ENCODE measurements at places on chromosomes 1 and 21.

DNA sequence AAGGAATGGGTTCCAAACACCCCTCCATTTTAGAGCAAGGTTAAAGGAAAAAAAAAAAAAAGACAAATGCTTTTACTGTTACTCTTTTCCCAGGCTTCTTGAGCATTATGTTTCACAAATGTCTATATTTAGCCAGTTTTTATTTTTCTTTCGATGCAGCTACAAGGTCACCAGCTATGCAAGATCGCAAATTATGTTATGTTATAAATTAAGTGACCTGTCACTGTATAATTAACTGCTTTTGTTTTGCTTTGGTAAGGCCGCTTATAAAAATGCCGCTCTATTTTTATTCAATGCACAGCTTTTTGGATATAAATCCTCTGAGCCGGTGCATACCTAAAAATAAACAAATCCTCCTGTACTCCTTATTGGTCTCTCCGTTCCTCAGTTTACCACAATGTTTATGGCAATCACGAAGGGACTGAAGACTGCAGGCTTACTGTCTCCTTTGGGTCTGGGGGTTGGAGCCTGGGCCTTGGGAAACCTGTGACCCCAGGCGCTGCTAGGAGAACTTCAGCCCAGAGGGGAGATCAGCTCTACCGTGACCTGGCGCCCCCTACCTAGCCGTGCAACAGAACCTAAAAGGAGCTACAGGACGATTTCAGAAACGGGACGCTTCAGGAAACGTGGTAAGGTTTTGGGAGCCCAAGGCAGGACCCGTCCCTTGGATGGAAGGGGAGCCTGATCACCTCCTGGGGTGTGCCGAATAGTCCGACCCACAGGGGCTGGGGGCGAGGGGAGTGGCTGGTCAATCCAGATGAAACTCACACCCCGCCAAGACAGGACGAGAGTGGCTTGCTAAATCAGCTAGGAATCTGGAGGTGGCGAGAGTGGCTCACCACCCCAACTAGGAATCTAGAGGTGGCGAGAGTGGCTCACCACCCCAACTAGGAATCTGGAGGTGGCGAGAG lies 101.2 kb upstream of the CD55 start:
- DNase-seq, result no peak

DNA sequence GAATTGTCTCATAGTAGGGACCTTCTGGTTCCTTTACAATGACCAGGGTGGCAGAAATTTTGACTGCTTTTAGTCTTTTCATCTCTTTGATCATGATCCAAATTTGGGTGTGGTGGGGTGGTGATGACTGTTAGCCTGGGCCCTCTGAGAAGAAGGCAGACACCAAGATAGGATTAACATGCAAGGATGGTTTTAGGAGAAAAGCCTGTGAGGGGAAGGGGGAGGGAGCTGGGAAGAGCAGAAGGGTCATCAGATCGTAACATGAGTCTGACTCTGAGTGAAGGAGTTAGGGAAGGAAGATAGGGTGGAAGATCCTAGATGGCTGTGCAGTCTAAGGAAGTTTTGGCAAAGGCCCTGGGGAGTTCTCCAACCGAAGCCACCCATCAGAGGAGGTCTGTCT lies 28.5 kb upstream of the CAMSAP2 start:
- no peak for DNase-seq

DNA sequence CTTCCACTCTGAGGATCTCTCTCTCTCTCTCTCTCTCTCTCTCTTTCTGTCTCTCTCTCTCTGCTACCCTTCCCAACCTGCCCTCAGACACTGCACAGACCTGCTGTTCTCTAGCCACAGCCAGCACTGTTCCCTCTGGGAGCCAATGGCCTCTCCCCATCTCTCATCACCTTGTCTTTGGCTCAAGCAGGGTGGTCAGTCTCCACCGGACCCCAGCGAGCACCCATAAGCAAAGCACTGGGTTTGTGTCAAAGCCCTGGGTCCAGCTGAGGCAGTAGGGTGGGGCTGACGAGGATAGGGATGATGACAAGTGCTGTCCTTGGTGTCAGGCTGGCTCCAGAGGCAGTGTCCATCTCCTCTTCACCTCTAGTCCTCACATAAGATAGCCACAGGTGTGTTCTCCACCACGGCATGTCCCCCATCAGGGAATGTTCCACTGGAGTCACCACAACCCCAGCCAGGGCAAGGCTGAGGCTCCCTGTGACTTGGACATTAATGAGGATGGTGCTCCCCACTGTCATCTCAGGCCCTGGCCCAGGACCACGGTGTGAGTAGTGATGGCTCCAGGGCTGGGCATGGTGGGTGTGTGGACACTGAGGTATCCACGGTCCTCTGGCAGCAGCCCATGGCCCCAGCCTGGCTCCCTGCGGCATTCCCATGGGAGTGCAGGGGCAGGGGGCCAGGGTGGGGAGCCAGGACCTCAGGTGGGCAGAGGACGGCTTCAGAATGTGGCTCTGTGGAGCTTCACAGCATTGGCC lies 8.4 kb upstream of the GOLT1A start:
- no peak for DNase-seq

- peak; percentile 82 for DNase-seq
These were observed 349.4 kb downstream of the DUSP10 start for GRCh38 chr1:221392453-221392852.

- no peak for DNase-seq
These were observed 6.8 kb downstream of the WRAP73 start for GRCh38 chr1:3642919-3643675.

DNA sequence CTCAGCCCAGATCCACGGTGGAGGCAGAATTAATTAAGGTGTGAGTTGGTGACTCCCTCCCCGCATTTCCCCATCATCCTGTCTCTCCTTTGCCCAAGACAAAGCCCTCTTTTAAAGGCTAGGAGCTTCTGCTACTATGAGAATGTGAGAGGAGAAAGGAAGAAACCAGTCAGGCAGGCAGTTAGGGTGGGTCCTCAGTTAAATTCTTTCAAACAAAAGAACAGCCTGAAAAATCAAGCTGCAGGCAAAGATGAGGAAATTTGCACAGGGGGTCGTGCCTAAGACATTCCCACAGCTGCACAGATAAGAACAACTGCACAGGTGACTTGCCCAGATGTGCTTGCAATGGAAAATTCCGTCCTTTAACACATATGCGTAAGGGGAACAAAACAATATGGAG lies 47.6 kb downstream of the SERTAD4 start:
- DNase-seq, result no peak

- DNase-seq, result peak; percentile 88
These were observed 13.6 kb upstream of the FAM89A start for GRCh38 chr1:231053493-231054162.

GRCh38 chr1:14919289-14919688 lies 234.3 kb upstream of the TMEM51 start:
- DNase-seq, result no peak

GRCh38 chr1:54766726-54767125 lies 2.4 kb upstream of the PARS2 start:
- no peak for DNase-seq

DNA sequence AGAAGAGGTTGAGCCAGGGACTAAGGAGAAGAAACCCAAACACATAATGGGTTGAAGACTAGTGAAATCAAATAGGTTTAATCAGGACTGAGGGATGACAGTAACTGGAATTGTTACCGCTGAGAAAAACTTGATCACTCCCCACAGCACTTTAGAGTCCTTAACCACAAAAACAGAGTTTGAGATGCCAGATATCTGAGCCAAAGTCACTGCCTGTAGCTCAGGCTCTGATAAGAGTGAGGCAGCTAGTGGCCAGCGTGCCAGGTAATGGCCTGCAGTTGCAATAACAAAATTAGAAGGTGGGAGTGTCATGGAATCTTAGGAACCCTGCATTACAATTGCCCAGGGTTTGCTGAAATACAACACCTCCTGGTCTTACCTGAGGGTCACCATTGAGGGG lies 48.0 kb downstream of the PRKAB2 start:
- no peak for DNase-seq

- no peak for DNase-seq
These were observed 72.0 kb downstream of the FOXJ3 start for GRCh38 chr1:42263019-42263418.

DNA sequence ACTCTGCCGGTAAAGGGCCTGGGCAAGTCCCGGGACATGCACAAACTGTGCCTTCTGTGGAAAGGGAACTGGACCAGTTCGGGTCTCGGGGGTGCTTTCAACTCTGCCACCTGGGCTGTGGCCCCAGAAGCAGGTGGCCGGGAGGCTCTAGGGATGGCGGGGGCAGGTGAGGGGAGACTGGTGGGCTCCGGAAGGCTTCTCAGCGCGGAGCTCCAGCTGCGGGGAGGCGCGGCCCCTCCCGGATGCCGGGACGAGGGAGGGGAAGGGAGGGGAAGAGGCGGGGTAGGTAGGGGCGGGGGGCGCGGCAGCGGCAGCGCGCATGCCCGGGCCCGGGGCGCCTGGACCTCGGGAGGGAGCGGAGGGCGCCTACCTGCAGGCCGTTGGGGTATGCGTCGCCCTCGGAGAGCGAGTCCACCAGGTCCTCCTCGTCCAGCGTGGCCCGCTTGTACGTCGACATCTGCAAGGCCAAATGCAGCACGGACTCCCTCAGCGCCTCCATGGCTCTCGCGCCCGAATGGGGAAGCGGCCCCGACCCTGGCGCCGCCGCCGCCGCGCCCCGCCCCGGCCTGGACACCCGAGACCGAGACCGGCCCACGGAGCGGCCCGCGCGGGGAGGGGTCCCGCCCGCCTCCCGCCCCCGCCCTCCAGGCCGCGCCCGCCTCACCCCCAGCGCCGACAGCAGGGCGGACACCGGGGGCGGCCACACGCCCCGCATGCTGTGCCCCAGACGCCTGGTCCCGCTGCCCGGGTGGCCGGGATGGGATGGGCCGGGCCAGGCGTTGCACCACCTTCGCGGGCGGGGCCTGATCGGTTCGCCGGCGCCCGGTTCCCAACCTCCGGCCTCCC lies at the start of gene ECE1:
TSS of gene ECE1 (minus strand) at position 764 of the 846 bp plus-strand sequence. CDS start at position 715, 49 bp downstream.
- peak; percentile 51 for DNase-seq

DNA sequence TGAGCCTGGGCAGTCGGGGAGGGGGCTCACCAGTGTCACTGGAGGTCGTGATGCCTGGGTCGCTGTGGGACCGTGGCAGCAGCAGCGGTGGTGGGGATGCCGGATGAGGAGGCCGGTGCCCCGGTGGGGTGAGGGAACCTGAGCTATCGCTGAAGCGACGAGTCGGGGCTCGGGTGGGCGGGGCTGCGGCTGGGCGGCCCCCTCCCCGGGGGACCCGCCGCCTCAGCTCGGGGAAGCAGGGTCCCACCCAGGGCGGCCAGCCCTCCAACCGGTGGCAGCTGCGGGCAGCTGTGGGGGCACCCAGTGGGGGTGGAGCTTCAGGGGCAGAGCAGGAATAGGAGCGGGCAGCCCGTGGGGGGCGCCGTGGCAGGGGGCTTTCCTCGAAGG lies 5.0 kb downstream of the ENTREP3 start:
- no peak for DNase-seq

GRCh38 chr1:150151291-150152181 lies 1.8 kb downstream of the PLEKHO1 start:
- DNase-seq, result peak; percentile 45

- no peak for DNase-seq
These were observed 174.2 kb downstream of the LHX8 start for GRCh38 chr1:75308365-75308764.

GRCh38 chr1:176501599-176501998 lies 38.6 kb downstream of the PAPPA2 start:
- DNase-seq, result no peak

DNA sequence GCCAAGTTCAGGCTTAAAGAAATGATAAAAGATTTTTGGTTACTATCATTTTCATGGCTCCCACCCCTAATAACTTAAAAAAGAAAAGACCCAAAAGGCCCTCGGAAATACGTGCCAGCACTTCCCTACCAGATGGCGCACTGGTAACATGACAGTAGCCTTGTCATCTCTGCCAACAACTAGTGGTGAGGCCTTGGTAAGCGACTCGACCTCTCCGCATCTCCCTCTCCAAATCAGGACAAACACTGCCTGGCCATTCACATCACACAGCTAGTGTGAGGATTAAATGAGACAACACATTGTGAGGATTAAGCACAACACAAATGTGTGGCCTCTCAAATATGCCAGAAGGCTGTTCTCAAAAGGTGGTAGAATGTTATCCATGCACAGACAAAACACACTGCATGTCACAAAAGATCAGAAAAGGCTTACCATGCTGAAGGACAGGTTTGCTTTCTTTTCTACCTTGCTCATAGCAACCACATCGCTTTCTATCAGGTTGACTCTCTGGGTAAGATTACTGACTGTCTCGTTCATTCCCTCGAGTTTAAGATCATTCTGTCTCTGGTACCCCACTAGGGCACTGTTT lies 16.4 kb downstream of the TEX38 start:
- no peak for DNase-seq

DNA sequence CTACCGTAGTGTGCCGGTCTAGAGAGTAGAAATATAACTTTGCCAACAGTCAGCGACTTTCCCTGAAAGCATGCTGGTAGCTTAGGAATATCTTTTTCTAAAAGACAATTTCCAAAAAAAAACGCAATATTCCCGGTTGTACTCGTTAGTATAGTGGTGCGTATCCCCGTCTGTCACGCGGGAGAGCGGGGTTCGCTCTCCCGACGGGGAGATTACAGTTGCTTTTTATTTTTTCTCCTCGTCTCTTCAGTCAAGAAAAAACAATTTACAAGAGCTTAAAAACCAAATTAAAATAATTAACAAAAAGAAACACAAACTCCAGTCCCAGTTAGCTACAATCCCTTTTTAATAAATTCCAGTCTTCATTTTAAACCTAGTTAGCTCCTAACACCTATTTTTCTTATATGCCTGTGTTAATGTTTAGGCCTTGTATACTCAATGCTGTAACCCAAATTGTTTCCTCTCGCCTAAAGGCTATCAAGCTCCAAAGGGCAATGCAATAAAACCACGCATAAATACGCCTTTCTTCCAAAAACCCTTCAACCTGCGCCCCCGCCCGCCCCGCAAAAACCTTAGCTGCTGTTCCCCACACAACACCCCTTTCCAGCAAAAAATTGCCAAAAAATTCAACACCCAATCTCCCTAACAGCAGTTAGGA lies 7.8 kb downstream of the HSPA6 start:
- DNase-seq, result no peak

DNA sequence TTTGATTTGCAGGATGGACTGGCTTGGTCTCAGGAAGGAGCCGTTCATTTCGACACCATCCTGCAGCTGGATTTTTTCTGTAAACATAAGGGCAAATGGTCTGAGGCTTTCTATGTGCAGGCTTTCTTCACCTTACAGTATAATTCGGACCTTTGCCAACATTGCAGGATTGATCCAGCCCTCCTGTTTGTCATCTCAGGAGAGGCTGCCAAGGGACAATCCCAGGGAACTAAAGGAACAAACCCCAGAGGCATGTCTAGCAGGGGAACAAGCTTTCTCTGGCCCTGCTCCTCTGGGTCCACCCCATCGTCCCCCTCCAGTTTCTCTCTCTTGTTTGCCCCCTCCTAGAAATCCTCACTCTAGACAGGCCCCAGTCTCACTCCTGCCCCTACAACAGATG lies 24.8 kb upstream of the GBP6 start:
- no peak for DNase-seq

DNA sequence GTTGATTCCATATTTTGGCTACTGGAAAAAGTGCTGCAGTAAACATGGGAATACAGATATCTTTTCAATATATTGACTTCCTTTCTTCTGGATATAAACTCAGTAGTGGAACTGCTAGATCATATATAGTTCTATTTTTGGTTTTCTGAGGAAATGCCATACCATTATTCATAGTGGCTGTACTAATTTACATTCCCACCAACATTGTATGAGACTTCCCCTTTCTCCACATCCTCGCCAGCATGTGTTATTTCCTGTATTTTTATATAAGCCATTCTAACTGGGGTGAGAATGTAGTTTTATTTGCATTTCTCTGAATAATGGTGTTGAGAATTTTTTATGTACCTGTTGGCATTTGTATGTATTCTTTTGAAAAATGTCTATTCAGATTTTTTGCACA lies 385.2 kb downstream of the NUF2 start:
- DNase-seq, result peak; percentile 8

Measured in EH (cell line).